ENCODE measurements at places on chromosomes 12 and 14. TPM values are rescaled to one million over a fixed set of nuclear protein-coding genes. Genes with fewer than 3 reads are reported as not detected.

Gene TNS2
- 0.77 TPM for total RNA-seq

Gene PIWIL1
- not detected for total RNA-seq

DNA sequence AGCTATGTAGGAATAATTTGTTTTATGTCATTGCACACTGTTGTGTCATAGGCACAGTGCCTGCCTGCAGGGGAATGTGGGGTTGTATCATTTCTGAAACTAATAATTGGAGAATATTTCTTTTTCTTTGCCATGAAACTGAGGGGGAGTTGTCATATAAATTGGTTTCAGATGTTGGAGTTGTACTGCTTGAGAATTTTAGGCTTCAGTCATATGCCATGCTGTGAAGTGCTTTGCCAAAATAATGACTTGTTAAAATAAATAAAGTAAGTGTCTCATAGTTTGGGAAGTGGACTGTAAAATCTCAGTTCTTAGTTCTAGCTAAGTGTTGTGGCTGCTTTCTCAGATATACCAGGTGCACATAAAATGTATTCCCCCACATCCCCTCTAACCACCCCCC is 116.8 kb downstream of the DAAM1 start:
- no peaks in the 10 kb centered on the region for H3K36me3 ChIP-seq
- H3K27me3 ChIP-seq, result no peaks in the 10 kb centered on the region
- DNase-seq, result no peak
- H3K4me3 ChIP-seq, result no peak overlapping the region
- peaks cover 12% of the 10 kb centered on the region for H3K4me1 ChIP-seq
- H3K27ac ChIP-seq, result no peak overlapping the region

DNA sequence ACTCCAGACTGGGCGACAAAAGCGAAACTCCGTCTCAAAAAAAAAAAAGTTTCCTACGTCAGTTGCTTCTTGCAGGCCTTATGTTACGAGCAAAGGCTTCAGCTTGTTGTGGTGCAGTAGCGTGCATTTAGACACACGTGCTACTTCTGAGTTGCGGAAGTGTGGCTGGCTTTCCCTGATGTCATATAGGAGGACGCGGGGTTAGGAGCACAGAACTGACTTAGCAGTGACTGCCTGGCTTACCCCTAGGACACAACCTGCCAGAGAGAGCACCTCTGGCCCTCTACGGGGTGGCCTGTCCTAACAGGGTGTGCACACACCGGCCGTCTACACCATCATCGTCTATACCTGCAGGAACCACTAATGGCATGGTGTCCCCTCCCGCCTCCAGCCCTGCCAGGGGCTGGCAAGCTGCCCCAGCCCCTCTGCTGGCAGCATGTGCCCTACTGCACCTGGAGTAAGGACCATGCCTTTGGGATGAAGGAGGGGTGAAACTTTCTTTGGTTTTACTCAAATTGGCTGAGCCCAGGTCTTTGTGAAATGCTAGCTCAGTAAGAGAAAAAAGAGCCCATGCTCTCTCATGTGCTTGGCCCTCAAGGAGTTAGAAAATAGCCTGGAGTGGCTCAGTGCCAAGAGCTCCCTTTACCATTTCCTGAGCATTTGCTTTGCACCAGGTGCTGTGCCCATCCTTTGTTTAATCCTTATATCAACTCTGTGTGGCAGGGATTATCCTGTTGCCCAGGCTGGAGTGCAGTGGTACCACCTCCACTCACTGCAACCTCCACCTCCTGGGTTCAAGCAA is 1.7 kb upstream of the GPR68 start:
- H3K36me3 ChIP-seq, result peaks cover 43% of the 10 kb centered on the region
- peak overlapping the region; percentile 74 for H3K4me3 ChIP-seq
- peaks cover 96% of the 10 kb centered on the region for H3K4me1 ChIP-seq
- H3K27ac ChIP-seq, result peak overlapping the region; percentile 89
- peak; percentile 88 for DNase-seq
- H3K27me3 ChIP-seq, result no peaks in the 10 kb centered on the region

GRCh38 chr12:109444259-109444658 is 32.8 kb downstream of the KCTD10 start:
- no peak overlapping the region for H3K27ac ChIP-seq
- no peak for DNase-seq
- no peak overlapping the region for H3K4me3 ChIP-seq
- H3K36me3 ChIP-seq, result peaks cover 3% of the 10 kb centered on the region
- no peaks in the 10 kb centered on the region for H3K27me3 ChIP-seq

- H3K27me3 ChIP-seq, result no peaks in the 10 kb centered on the region
- H3K4me1 ChIP-seq, result peaks cover 14% of the 10 kb centered on the region
- H3K36me3 ChIP-seq, result peaks cover 30% of the 10 kb centered on the region
- H3K27ac ChIP-seq, result no peak overlapping the region
- no peak for DNase-seq
Measured at GRCh38 chr12:62328296-62328921, 68.2 kb downstream of the USP15 start.

DNA sequence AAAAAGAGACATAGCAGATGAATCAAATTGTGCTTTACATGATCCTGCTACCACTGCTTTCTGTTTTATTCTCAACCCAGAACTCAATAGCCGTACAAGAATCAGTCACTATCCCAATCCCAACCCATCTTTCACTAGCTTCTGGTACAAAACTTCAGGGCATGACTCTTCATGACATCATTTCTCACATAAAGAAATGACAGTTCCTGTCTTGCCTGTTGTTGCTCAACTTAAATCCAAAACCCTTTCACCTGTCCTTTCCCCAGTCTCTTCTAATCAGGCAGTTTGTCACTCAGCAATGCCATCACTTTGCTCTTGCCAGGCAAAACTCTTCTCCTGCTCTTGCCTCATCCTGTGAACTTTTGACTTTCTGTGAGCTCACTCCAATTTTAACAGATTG is 962.8 kb downstream of the GALC start:
- H3K4me3 ChIP-seq, result no peak overlapping the region
- H3K27ac ChIP-seq, result no peak overlapping the region
- H3K4me1 ChIP-seq, result no peaks in the 10 kb centered on the region
- no peaks in the 10 kb centered on the region for H3K27me3 ChIP-seq

DNA sequence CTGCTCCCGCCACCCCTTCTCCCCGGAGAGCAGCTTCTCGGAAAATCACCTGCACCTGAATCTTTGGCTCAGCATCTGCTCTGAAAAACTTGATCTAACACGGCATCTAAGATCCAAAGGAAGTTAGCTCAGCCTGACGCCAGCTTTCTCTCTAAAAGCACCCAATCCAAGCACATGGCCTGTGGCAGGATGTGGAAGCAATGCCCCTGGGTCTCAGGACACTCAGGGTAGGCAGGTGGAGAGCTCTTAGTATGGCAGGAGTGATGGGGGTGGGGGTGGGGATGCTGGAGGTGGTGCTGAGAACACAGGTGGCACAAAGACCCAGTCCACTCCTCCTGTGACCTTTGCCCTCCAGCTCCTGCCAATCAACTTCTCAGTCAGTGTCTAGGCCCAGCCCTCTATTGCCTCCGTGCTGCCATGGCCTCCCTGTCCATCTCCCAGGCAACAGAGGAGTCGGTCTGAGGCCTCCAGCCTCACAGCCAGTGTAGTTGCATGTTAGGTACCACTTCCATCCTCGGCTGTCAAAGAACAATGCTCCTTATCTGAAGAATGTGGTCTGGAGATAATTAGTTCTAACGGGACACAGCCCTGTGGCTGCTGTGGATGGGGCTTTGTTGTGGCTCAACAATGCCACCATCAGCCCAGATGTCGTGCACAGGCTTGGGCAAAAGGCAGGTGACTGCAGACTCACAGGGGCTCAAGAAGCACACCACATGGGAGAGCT is 180.0 kb upstream of the C14orf180 start:
- no peak for DNase-seq
- H3K27ac ChIP-seq, result no peak overlapping the region
- H3K27me3 ChIP-seq, result no peaks in the 10 kb centered on the region
- no peak overlapping the region for H3K4me3 ChIP-seq

DNA sequence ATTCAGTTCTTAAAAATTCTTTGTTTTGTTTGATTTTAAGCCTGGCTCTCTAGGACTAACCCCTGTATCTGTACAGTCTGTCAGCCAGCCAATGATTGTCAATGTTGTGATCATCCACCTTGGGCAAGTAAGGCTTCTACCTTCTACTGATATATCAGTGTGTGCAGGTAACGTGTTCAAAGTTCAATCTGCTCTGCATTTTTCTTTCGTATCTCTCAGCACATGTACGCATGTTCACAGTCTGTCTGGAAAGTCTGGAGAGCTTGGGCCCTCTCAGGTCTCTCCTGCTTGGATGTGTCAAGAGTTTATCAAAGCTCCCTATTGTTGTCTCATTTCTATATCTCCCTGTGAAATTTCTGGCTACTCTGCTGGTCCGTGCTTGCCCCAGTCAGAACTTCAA is 138.6 kb upstream of the VRK1 start:
- no peaks in the 10 kb centered on the region for H3K4me1 ChIP-seq
- H3K27ac ChIP-seq, result no peak overlapping the region
- no peak for DNase-seq
- H3K27me3 ChIP-seq, result peaks cover 22% of the 10 kb centered on the region
- no peak overlapping the region for H3K4me3 ChIP-seq

DNA sequence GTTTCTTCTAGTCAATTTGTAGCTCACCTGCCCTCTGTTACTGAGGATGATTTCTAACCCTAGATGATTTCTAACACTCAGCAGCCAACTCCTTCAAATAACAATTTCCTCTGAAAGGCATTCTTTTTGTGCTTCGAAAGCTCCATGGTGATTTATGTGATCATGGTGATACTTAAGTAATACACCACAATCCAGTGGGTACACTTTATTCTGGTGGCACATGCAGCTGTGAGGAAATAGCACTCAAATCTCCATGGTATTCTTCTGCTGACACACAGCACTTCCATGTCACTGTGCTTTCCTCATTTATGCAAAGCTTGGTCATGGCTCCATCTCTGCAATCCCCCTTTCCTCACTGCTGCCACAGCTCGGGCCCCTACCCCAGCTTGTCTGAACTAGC is 73.7 kb downstream of the PTPN21 start:
- no peak for DNase-seq
- no peaks in the 10 kb centered on the region for H3K36me3 ChIP-seq
- no peak overlapping the region for H3K27ac ChIP-seq
- no peak overlapping the region for H3K4me3 ChIP-seq

- DNase-seq, result no peak
- H3K36me3 ChIP-seq, result peaks cover 3% of the 10 kb centered on the region
- H3K4me3 ChIP-seq, result no peak overlapping the region
- H3K4me1 ChIP-seq, result peaks cover 35% of the 10 kb centered on the region
- H3K27ac ChIP-seq, result no peak overlapping the region
- H3K27me3 ChIP-seq, result no peaks in the 10 kb centered on the region
Measured at GRCh38 chr12:69468237-69469026, 1.8 kb upstream of the FRS2 start.

DNA sequence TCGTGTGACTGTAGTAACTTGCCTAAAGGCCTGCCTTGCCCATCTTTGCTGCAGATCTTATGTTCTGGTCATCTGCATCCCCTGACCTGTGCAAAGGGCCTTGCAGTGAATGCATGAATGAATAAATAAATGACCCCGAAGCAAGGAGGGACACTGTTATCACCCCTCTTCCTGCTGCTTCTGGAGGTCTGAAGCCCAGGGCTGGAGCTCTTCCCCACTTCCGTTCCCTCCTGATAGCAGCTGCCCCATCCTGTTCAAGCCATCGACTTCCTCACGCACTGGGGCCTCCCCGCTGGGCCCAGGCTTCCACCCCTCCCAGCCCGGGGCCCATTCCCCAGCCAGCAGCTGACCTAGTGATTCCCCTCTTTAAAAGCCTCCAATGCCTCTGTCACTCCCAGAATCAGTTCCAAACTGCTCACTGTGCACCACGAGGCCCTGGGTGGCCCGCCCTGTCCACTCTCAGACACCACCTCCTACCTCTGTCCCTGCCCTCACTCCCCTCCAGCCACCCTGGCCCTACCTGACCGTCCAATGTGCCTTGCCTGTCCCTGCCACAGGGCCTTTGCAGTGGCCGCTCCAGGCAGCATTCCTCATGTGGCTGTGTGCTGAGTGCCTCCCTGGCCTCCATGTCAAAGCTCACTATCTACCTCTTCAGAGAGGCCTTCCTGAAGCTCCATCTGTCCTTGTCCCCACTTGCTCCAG is 78.6 kb downstream of the SCARB1 start:
- peaks cover 9% of the 10 kb centered on the region for H3K36me3 ChIP-seq
- no peak for DNase-seq
- no peak overlapping the region for H3K4me3 ChIP-seq
- no peak overlapping the region for H3K27ac ChIP-seq
- no peaks in the 10 kb centered on the region for H3K27me3 ChIP-seq
- H3K4me1 ChIP-seq, result no peaks in the 10 kb centered on the region

- no peaks in the 10 kb centered on the region for H3K36me3 ChIP-seq
- H3K4me3 ChIP-seq, result no peak overlapping the region
- H3K27ac ChIP-seq, result no peak overlapping the region
- H3K27me3 ChIP-seq, result no peaks in the 10 kb centered on the region
- H3K4me1 ChIP-seq, result peaks cover 17% of the 10 kb centered on the region
Measured at GRCh38 chr12:1122786-1123185, 131.8 kb downstream of the ERC1 start.

DNA sequence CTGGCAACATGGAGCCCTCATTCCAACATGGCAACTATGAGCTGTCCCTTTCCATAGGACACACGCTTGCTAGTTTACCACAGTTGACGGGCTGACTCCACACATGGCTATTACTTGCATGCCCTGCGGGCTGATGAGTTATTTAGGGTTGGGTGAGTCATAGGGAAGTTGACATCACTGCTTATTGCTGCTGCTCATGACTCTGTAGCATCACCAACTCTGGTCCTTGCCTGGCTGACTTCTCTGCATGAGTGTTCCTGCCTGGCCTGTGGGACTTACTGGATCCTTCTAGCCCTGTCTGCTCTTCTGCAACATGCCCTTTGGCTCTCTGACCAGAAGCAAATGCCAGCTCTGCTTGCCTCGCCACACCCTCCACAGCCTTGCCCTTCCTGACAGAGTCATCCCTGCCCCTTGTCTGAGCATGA is 199.5 kb downstream of the ANO6 start:
- H3K27ac ChIP-seq, result no peak overlapping the region
- peaks cover 7% of the 10 kb centered on the region for H3K4me1 ChIP-seq
- H3K36me3 ChIP-seq, result peaks cover 16% of the 10 kb centered on the region
- no peaks in the 10 kb centered on the region for H3K27me3 ChIP-seq
- DNase-seq, result peak; percentile 64

DNA sequence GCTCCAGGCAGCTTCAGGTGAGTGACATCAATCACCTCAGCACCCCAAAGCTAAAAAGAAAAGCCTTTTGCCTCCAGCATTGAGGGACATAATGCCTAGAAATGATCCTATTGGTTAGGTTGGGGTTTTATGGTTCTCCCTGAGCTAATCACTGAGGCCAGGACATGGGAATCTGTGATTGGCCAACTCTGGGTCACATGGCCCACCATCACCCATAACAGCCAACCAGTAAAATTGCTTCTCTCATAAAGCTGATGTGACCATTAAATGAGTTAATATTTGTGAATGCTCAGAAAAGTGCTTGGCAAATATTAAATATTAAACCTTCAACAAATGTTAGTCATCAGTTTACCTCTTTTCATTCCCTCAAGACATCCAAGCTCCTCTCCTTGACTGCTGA is 60.2 kb downstream of the TBX3 start:
- H3K4me3 ChIP-seq, result no peak overlapping the region
- DNase-seq, result no peak
- peaks cover 4% of the 10 kb centered on the region for H3K27me3 ChIP-seq
- H3K36me3 ChIP-seq, result no peaks in the 10 kb centered on the region
- H3K27ac ChIP-seq, result no peak overlapping the region
